ENCODE measurements at places on chromosomes 2 and 18. TPM values are rescaled to one million over a fixed set of nuclear protein-coding genes. Genes with fewer than 3 reads are reported as not detected.

DNA sequence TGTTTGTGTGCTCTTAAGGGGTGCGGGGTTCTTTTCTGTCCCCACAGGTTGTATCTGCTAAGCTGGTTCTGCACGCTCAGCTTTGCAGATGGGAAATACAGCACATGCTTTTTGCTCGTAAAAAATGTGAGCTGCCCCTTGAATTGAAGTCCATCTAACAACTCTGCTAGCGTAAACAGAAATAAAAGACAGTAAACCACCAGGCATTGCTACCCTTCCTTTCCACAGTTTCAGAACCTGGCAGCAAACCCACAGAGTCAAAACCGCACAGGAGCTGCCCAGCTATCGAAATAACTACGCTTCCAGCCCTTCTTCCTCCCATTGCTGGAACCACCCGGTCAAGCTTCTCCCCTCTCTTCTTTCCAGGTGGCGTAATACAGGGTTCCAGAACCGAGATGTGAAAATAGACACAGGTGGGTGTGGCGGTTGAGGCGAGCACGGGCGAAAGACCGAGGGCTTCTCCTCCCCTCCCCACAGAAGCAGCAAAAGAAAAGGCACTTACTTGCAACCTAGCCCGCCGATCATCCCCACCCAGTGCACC lies 479 bp downstream of the SCN9A start:
- no peak for DNase-seq

DNA sequence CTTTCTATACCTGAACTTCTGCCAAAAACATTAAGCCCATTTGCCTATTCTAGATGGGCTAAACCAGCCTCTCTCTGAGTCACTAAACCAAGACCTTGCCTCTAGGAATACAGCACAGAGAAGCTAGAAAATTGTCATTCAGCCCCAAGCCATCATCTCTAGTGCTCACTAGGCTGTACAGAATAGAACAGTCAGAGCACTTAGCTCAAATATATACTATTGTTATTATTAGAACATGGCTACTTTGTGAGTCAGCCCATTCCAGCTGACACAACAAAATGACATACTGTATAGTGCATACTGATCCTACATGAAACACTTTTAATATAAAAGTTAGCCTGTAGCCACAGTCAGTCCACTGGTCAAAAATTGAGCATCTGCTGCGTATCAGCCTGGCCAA lies 418.8 kb downstream of the NRXN1 start:
- DNase-seq, result no peak

DNA sequence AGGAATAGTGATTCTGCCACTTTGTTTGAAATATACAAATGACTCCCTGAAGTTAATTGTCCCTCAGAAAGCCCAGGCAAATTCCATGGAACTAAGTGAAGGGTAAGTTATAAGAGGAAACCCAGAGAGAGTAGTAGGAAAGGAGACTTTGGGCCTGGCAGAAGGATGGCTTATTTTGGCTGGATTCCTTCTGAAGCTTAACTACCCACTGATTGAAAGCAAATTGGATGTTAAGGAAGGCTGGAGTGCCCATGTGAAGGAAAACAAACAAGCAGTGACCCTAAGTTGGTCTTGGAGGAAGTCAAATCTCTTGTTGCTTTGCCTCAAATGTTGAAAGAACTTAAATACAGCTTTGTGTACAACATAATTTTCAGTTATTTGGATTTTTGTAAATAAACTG lies 1106.4 kb upstream of the ZEB2 start:
- DNase-seq, result no peak

DNA sequence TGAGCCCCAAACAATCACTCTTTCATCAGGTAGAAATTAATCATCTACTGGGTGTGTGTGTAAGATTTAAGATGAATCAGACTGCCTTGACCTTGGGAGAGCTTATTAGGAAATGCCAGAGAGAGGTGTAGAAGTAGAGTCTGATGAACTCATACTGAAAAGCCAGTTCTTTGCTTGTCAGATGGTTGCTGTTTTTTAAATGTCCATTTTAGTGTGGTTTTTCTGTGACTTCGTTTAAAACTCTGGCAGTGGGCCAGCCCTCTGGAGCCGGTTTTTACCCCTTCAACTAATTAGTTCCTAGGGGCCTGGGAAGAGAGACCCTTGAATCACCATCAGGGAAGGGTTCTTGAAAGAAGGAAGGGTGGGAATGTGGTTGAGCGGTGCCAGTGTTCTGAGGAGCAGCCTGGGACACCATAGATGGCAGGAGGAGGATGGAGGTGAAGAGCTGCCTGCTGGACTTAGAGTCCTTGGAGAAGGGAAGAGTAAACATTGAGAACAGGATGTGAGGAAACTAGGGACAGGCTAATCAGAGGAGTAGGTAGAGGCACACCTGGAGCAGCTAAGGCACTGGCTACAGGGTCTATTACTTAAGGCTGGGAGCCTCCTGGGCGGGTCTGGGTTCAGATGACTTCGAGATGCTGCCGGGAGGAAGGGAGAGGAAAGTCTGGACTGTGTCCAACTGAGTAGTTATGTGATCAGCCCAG lies 66.1 kb downstream of the LRRFIP1 start:
- no peak for DNase-seq

GRCh38 chr18:36634573-36635216 lies 194.1 kb downstream of the TPGS2 start:
- no peak for DNase-seq

SLC19A3 gene
- total RNA-seq, result 5.1 TPM

GPR45 gene
- not detected for total RNA-seq

EML6 gene
- 2.6 TPM for total RNA-seq

All from aorta (tissue), 5 donors.